ENCODE measurements at places on chromosomes 5 and 9.

- no peak for DNase-seq
Measured at GRCh38 chr9:70947086-70947485, 174.3 kb downstream of the TRPM3 start.

GRCh38 chr5:98031496-98031895 lies 742.0 kb upstream of the RGMB start:
- no peak for DNase-seq

GRCh38 chr5:115087951-115088350 lies 81.8 kb downstream of the TRIM36 start:
- no peak for DNase-seq

GRCh38 chr5:62705022-62705421 lies 126.4 kb downstream of the LRRC70 start:
- no peak for DNase-seq

- no peak for DNase-seq
Measured at GRCh38 chr9:27210588-27210987, 86.4 kb downstream of the EQTN start.

DNA sequence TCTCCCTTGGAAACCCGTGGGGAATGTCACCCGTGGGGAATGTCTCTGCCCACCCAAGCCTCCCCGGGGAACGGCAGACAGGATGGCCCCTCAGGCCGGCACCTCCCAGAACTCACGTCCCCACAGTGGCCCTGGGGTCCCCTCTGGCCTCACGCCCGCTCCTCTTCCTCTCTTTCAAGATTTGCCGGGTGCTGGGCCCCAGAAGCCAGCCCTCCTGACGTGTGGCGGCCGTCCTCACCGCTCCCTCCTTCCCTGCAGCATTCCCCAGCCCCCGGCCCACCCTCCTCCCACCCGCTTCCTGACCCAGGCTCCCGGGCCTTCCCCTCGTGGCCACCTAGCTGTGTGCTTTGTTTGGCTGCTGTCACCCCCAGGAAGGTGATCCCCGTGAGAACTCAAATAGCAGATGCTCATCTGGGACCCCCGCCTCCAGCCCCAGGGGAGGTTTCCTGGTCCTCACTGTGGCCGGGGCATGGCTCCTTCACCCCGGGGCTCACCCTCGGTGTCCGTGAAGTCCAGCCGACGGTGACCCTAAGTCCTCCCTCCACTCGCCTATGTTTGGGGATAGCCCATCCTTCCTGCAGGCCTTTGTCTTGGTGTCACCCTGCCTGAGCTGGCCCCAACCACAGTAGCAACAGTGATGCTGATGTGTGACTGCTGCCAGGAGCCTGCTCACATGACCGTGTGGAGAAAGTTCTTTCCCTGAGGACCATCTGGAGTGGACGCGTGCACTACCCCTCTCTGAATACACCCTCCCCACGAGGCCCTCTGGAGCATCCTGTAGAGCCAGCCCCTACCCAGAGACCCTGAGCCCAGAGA lies 163.3 kb upstream of the IER5L start:
- no peak for DNase-seq

- peak; percentile 75 for DNase-seq
Measured at GRCh38 chr5:73451224-73452130, 2.9 kb upstream of the FOXD1 start.

- no peak for DNase-seq
Measured at GRCh38 chr5:124253203-124253810, 493.1 kb downstream of the ZNF608 start.

- DNase-seq: no peak
Measured at GRCh38 chr5:106640511-106640910, 1030.2 kb downstream of the EFNA5 start.

- DNase-seq: no peak
Measured at GRCh38 chr5:124592891-124593290, 153.5 kb downstream of the ZNF608 start.

GRCh38 chr5:72013766-72014624 lies 93.3 kb upstream of the MAP1B start:
- no peak for DNase-seq

DNA sequence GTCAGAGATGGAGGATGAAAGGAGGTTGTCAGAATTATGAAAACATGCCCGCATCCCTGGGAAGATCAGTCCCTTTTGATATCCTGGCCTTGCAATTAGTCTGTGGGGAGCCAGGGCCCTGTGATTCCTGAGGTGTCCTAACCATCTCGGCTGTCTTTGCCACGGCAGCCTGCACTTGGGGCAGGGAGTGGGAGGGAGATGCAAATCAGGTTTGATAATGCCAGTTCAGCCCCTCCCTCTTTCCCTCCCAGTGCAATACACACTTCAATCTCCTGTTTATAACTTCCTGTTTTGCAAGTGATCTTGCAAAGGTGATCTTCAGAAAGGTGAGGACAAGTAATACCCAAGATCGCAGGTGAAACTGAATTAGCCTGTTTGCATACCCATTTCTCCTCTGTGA lies 114.0 kb upstream of the ALDH1B1 start:
- DNase-seq: peak; percentile 51

DNA sequence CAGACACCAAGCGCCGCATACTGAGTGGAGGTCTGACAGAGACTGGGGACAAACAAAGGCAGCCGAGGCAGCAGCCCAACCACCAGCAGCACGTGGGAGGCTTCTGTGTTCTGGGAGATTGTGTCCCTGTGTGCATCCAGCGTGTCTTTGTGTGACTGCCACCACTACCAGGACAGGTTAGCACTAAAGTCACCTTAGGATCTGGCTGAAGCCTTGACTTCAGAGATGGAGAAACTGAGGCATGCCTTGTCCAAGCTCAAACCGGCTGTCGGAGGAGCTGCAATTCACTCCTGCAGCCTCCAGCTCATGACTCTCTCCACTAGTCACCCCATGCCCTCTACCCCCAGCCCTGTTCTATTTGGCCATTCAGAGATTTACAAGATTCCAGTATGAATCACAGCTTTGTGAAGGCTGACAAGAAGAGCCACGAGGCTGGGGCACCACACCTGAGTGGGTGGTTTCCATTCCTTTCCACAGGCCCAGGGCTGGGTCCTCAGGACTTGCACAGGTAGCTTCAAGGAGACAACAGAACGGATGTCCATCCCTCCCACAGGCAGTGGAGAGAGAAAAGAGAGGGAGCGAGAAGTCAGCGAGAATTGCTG lies 69.3 kb downstream of the SHB start:
- DNase-seq: no peak

GRCh38 chr9:112866662-112867274 lies 23.9 kb downstream of the SLC46A2 start:
- DNase-seq: no peak

DNA sequence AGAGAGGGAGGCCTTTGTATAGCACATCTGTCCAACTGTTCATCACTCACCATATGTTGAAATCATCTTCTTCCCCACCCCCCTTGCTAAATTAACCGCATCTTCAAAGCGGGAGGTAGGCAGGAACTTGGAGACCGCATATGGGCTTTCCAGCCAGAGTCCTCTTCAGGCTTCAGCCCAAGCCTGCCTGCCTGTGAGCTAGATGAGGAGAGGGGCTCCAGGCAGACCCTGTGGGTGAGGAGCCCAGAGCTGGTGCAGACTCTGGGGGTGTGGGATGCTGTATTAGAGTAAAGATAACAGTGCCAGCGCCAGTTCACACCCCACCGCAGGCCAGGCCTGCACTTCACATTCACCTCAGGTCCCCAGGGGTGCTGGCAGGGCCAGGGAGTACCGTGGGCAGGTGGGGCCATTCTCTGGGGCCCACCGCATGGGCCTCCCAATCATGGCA lies 16.2 kb downstream of the PRRC2B start:
- no peak for DNase-seq

DNA sequence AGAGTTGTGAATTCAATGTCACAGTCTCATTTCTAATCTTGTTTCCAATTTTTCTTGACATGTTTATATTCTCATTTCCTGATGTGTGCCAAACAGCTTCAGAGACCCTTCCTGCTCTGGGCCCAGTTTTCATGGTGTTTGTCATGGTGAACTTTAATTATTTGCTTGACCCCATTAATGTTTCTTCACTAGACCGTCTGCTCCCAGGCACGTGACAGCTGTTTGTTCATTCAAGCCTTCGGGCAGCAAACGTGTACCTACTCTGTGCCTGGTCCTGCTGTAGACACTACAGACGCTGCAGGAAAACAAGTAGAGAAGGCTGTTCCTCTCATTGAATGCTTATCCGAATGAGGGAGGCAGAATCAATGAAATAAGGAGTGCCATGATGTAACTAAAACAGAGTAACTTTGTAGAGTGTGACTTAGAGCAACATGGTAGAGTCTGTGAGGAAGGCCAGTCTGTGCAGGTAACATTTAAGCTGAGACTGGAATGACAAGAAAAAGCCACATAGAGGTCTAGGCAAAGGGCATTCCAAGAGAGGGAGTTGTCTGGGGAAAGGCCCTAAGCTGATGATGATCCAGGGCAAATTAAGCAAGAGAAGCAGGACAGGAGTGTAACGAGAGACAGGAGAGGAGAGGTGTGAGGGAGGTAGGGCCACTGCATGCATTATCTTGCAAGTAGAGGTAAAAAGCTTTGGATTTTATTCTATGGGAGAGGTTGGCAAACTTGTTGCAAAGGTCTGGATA lies 191.4 kb downstream of the SEMA5A start:
- DNase-seq: no peak

DNA sequence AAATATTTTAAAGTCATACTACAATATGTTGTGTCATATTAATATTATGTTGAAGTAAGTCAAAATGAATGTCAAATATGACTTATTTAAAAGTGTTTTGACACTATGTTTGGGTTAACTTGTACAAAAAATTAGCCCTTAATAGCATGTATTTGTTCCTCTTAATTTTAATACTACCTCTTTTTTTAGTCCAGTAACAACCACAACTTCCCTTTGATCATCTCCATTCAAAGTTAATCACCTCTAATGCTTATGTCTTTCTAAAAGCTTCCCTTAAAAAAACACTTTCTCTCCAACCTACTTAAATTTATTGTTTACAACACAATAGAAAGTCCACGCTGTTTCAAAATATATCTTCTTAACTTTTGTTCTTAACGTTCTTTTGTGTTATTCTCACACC lies 9.6 kb downstream of the SLCO4C1 start:
- DNase-seq: no peak

DNA sequence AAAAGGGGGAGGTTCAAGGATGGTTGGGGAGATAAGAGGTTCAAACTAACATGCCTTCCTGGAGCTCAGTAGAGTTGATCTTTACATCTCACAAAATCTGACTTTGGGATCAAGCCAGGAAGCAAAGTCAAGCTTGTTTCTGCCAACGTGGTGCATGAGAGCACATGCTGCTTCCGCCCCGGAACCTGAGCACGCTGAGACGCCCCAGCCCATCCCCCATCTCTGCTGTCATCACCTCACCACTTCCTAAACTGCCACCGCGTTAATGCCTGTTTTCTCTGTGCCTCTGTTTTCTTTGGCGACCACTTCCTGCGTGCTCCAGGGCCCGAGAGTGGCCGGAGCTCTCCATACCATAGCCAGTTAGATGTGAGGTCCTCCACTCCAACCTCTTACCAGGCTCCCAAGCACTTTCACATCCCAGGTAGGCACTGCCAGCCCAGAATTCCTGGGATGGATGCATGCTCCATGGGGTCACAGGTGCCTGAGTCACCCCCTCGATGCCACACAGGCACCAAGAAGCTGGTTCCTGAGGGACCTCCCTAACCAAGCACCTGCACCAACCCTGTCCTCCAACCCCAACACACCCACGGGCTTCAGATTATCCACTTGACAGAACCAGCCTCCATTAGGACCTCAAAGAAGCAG lies 31.2 kb upstream of the AFAP1L1 start:
- no peak for DNase-seq
